ENCODE measurements at places on chromosomes 3 and 15.

GRCh38 chr3:15439476-15439875 is 12.1 kb downstream of the EAF1 start:
- no peak for DNase-seq

DNA sequence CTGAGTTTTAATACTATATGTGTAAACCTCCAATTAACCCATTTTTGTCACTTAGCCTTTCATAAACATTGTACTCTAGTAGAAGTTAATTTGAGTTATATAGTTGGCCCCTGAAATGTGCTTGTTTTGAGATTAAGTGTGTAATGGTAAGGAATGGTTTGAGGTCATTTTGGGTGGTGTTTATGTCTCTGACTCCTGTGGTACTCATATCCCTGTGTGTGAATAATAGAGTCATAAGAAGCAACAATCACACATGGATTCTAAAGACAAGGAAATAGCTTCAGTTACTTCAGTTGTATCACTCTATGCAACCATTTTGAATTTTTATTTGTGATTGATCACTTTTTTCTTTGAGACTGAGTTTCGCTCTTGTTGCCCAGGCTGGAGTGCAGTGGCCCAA is 408.5 kb downstream of the MFSD1 start:
- no peak for DNase-seq

DNA sequence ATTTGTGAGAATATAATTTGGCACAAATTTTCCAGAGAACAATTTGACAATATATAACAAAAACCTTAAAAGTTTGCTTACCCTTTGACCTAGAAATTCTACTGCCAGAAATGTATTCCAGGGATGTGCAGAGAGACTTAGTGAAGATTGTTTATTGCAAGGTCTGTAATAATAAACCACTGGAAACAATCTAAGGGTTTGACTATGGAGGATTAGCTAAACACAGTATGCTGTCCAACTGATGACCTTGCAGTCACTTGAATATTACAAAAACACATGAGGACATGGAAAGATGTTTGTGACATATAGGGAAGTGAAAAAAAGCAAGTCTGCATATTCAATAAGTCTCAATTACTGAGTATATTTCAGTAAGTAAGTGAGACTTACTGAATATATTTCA is 48.1 kb upstream of the CDV3 start:
- DNase-seq: no peak

GRCh38 chr3:170418422-170419398 is at the start of gene CLDN11:
CLDN11 (plus strand) TSS chr3:170418868; CDS start chr3:170419067, 199 bp downstream.
- DNase-seq: peak; percentile 59

- DNase-seq: no peak
Observed at GRCh38 chr3:152352554-152352953, 83.8 kb downstream of the MBNL1 start.

- no peak for DNase-seq
Observed at GRCh38 chr15:64249406-64249805, 86.6 kb upstream of the PPIB start.

GRCh38 chr3:117097351-117097750 is 387.8 kb downstream of the TUSC7 start:
- no peak for DNase-seq

GRCh38 chr3:173004681-173005080 is 136.4 kb downstream of the SPATA16 start:
- no peak for DNase-seq

DNA sequence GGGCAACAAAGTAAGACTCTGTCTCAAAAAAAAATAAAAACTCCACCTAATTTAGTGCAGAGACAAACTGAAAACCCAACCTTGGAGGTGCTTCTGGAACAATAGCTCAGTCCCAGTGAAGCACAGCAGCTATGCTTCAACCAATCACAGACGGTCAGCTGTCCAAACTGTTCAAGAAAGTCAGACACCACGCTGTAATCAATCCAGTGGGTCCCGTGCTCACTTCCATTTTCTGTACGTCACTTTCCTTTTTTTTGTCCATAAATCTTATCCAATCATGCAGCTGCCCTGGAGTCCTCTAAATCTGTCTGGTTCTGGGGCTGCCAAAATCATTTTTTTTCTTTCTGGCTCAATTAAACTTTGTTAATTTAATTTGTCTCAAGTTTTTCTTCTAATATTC is 93.6 kb upstream of the FAM174B start:
- no peak for DNase-seq

- DNase-seq: no peak
Observed at GRCh38 chr3:184688251-184688881, 23.5 kb downstream of the MAGEF1 start.

GRCh38 chr3:129708328-129708861 is 101.9 kb upstream of the PLXND1 start:
- no peak for DNase-seq

- DNase-seq: no peak
Observed at GRCh38 chr3:188649521-188649920, 495.6 kb downstream of the LPP start.

GRCh38 chr3:188047536-188047935 is 106.4 kb upstream of the LPP start:
- DNase-seq: no peak

- DNase-seq: no peak
Observed at GRCh38 chr15:91542226-91542625, 311.3 kb upstream of the SLCO3A1 start.

DNA sequence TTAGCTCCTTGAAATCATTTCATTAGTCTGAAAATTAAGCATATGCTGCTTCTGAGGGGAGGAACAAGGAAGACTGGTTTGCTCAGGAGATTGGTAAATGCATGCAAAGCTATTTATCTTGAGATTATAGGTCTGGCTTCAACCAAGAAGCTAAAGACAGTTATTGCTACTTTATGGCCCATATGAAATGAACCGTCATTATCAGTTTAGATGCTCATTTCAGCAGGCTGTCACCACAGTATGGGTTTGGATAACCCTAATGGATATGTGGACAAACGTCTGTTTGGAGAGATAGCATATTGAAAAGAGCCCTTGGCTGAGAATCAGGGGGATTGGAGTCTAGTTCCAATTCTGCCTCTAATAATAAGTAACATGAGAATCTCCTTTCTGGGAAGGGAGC is 922.6 kb downstream of the TUSC7 start:
- DNase-seq: no peak

DNA sequence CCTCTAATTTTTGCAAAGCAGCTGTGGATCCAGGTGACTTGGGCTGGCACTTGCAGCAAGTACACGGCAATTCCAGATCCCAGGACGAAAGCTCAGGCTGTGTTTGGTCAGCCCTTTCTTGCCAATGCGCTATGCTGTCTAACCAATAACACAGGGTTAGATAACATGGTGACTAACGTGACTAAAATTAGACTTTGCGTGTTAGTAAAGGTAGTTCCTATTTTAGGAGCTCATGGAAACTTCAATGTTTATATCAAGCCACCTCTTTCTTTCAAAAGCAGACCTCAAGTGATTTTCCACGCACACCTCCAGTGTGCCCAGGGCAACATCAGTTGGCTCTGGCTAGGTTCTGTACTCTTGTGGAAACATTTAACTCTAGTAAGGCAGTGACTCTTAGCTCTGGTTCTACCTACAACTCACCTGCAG is 32.5 kb downstream of the CDCP1 start:
- DNase-seq: no peak

- no peak for DNase-seq
Observed at GRCh38 chr15:77118882-77119321, 48.0 kb upstream of the TSPAN3 start.

DNA sequence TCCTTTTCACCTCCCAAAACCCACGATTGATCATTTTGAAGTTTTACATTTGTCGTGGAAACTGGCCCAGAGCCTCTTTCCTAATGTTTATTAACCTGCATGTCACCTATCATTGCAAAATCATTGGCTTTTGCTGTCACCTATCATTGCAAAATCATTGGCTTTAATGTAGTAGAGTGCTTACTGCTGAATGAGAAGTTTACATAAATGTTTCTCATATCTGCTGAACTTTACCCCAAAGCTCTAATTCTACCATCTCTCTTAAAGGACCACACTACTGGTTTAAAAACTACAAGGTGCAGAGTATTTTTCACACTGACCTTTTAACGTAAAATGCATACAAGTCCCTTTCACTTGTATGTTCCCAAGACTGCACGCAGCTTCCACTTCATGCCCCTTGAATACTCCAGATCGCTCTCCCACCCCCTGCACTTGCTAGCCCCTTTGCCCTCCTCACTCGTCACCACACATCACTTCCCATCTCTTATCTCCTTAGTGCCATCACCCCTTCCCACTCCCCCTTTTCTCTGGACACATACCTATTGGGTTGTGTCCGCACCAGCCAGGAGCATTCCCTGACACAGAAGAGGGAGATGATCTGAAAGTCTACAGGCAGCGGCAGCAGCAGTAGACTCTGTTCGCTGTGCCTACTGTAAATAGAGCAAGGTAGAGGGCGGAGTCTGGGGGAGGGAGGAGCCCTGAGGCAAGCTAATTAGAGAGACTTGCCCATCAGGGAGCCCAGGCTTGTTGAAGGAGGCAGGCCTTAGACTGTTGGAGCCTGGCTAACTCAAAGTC is 30.2 kb upstream of the ATOSA start:
- no peak for DNase-seq

- DNase-seq: no peak
Observed at GRCh38 chr3:105593315-105593714, 226.6 kb downstream of the ALCAM start.

- no peak for DNase-seq
Observed at GRCh38 chr3:100106094-100106493, 8.2 kb downstream of the FILIP1L start.

DNA sequence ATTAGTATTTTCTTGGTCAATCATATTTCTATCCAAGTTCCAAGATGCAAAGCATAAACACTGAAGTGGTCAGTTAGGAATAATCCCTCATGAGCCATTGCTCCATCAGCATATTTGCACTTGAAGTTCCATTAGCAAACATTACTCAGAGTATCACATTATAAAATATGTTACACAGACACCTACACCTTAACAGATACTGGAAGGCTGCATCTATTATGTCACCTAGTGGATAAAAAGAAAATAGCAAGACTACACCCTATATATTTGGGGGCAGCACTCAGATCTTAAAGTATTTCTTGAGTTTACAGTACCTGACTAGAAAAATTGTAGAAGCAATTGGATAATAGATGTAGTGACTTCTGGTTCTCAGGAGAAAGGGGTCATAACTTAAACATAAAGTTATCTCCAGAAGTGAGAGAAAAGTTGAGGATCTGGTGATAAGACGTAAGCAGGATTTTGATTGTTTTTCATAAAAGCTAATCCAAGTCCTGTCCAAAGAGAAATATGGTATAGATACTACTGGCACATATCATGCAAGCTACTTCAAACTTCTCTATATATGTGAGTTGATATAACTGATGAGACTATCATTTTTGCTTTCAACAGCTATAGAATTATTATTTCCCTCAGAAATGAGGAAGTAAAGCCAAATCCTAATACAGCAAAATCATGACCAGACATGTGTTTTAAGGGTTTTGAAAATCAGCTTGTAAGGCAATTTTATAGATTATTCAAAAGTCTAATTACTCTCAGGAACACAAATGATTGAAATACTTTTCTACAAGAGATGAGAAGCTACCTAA is 422.2 kb downstream of the GBE1 start:
- no peak for DNase-seq

DNA sequence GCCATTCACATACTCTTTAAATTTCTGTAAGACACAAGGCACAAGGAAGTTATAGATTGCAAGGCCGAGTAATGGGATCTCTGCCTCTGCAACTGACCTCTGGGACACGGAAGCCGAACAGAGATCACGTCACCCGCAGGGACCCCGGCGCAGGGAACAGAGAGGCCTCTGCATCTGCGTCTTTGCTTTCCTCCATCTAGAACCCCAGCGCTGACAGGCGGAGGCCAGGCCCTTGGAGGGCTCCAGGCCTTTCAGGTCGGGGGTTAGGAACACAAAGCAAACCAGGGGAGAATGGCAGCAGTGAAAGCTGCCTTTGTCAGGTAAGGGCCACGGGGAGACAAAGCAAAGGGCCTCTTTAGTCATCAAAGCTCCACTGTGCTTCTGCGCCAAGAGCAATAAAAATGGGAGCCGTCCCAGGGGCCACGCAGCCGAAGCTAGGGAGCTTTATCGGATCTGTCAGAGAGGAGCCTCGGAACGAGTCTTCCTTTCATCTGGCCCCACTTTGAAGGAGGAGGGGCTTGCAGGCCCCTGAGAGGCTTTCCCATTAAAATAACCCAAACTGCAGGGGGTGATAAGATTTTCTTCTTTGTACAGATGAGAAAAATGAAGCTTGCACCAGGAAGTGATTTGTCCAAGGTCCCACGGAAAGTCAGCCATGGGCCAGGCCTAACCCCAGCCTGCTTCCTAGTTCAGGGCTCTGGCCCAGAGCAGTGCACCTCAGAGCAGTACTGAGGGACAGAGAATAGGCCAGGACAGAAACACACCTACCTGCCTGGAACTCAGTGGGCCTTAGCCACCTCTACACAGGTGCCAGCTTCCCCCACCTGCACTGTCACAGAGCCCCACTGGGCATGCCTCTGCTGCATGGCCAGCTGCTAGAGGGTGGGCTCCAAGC is 84.4 kb upstream of the RAD18 start:
- DNase-seq: no peak

DNA sequence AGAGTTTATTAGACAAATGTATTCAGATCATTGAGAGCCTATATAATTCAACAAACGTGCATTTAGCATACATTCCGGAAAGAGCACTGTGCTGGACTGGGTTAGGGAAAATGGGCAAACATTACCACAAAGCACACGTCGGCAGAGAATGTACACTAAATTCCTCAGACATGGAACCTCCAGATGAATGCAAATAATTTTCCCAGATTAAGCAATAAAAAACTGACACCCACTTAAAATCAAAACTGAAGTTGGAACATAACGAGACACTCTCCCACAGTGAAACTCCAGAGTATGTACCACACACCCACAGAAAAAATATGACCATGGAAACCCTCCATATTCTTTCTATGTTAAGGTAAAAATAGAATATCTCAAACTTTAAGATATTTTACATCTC is 4.8 kb downstream of the SECISBP2L start:
- no peak for DNase-seq

DNA sequence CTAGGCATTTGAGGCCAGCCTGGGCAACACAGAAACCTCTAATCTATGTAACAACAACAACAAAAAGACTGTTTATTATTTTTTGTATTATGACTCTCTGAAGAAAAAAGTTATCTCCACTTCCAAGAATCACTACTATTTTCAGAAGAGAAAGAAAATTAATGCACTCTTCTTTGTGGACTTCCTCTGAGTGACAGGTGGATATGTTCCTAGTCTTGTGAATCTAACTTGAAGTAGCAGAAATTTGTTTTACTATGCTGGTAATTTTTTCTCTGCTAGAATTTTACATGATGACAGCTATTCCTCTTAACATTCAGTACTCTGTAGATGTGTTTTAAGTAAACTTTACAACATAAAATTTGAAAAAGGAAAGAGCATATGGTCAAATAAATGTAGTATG is 16.7 kb downstream of the DYNC1LI1 start:
- DNase-seq: no peak

GRCh38 chr3:149553781-149554451 is 79.4 kb downstream of the TM4SF4 start:
- no peak for DNase-seq

GRCh38 chr15:48062148-48062872 is 58.5 kb upstream of the SLC24A5 start:
- DNase-seq: no peak

- DNase-seq: no peak
Observed at GRCh38 chr3:45817831-45818522, 21.6 kb upstream of the SLC6A20 start.

- no peak for DNase-seq
Observed at GRCh38 chr3:46351646-46352045, 2.3 kb upstream of the CCR2 start.

Data from posterior cingulate gyrus (tissue), 11 donors.